ENCODE measurements at places on chromosomes 1 and 21.

- no peak for DNase-seq
Measured at GRCh38 chr1:57489358-57490036, 65.6 kb upstream of the DAB1 start.

- no peak for DNase-seq
Measured at GRCh38 chr1:84467298-84467697, 11.8 kb upstream of the RPF1 start.

DNA sequence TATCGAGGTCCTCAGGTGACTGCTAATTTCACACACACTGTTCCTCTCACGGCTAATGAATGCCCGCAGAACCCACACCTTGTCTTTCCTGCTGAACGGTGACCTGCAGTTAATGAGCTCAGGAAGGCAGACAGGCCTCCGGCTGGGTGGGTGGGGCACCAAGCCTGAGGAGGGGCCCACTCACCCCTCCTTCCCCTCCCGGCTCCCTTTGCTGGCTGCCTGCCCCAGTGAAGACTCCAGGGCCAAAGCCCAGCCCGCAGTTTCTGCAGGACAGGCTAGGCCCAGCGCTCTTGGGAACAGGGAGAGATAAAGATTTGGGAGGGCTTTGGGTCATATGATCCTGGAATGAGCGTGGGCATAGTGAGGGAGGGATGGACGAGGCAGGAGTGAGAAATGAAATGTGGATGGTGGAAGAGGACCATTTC lies 26.4 kb downstream of the FOXO6 start:
- DNase-seq, result no peak

- no peak for DNase-seq
Measured at GRCh38 chr1:72623299-72623708, 341.0 kb upstream of the NEGR1 start.

- DNase-seq, result no peak
Measured at GRCh38 chr1:113677250-113678158, 81.8 kb downstream of the PHTF1 start.

DNA sequence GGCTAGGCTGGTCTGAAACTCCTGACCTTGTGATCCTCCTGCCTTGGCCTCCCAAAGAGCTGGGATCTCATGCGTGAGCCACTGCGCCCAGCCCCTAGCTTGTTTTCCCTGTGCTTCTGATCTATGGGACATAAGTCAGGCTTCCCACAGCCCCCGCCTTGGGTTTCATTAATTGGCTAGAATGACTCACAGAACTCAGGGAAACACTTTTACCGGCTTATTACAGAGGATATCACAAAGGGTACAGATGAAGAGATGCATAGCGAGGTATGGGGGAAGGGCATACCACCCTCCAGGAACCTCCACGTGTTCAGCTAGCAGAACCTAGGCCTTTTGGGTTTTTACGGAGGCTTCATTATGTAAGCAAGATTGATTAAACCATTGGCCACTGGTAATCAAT lies 1.5 kb upstream of the MAP1LC3C start:
- no peak for DNase-seq

All from activated effector memory CD4-positive, alpha-beta T cell treated with Interleukin-2 at 50 U/mL for 16 hours (primary cell).